NCI-H1436 (cell line): ENCODE measurements at places on chromosomes 16 and 17.

DNA sequence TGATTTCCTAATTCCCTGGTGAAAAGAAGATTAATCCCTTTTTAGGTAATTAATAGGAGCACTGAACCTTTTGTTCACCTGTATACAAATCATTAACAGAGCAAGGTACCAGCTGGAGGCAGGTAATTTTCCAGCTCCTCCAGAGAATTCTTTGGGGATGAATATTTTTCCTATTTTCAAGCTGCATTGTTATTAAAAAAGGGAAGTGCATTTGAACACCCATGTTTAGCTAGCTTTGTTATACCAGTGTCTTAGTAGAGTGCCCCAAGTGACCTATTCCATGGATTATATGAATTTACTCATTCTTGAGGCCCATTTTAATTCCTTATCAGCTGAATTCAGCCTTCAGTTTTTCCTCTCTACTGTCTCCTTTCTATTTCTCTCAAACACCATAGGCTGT, 73.2 kb upstream of the GOT2 start:
- DNase-seq = no peak

GRCh38 chr17:15896277-15896676, 48.7 kb upstream of the ADORA2B start:
- no peak for DNase-seq

GRCh38 chr16:31700200-31700529, 172.5 kb downstream of the AHSP start:
- peak; percentile 80 for DNase-seq

DNA sequence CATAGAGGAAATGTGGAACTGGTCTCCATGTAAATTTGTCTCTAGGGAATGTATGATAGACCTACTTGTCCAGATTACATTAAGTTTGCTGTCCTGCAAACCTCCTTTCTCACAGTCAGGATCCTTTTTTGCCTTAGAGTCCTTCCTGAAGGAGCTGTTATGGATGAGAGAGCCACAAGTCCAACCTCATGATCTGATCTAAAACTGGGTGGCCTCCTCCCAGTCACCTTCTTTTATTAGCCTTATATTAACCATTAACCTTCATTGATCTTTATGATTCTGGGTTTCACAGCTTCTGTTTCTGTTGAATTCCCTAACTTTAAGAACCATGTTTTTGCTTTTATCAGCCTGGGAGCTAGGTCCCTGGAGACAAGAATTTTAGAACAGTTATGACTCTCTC, 64.1 kb downstream of the NEUROD2 start:
- DNase-seq = no peak

- no peak for DNase-seq
Measured at GRCh38 chr17:30450125-30451027, 26.8 kb upstream of the GOSR1 start.

DNA sequence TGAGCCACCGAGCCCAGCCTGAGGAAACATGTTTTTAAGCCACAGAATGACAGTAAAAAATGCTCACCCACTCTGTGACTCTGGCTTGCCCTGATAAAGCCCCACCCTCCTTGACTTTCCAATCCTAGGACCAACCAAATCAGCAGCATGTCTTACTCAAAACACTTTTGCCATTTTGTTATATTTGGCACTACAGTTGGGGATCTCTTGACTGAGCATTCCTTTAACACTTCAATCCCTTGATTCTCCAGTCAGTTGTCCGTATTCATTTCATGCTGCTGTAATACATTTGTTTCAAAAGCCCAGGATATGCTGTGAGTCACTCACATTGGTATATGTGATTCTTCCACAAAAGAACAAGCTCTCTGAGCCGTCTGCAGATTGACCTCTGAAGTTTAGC, 8.2 kb downstream of the MYH3 start:
- DNase-seq = no peak

DNA sequence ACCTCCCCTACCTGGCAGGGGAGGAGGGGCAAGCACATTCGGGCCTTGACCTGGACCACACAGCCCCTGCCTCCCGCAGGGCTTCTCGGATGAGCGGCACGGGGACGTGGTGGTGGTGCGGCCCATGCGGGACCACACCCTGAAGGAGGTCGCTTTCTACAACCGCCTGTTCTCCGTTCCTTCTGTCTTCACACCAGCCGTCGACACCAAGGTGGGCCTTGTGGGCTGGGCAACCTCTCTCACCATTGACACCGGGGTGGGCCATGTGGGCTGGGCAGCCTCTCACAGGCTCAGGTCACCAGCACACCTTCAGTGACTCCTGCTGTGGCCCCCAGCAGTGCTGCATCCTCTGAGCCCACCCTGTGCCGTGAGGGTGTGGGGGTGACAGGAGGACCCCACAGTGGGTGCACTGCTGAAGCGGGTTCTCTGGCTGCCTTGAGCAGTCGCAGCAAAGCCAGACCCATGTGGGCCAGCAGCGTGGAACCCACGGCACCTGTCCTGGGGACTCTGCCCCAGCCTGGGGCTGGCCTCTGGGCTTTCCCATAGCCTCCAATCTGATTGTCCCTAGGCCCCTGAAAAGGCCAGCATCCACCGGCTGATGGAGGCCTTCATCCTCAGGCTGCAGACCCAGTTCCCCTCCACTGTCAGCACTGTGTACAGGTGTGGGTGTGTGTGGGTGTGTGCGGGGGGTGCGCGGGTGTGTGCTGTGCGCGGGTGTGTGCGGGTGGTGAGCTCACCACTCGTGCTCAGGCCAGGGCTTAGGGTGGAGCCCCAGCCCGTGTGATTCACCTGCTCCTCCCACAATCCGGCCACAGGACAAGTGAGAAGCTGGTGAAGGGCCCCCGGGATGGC, 7.5 kb downstream of the CTU2 start:
- DNase-seq = no peak

- no peak for DNase-seq
Measured at GRCh38 chr17:35064516-35065215, 1.2 kb upstream of the RFFL start.

- no peak for DNase-seq
Measured at GRCh38 chr16:56763291-56763916, 33.5 kb downstream of the NUP93 start.

- DNase-seq = no peak
Measured at GRCh38 chr16:19830902-19831560, 53.6 kb downstream of the GPRC5B start.

- no peak for DNase-seq
Measured at GRCh38 chr17:13970531-13970930, 98.8 kb upstream of the COX10 start.

DNA sequence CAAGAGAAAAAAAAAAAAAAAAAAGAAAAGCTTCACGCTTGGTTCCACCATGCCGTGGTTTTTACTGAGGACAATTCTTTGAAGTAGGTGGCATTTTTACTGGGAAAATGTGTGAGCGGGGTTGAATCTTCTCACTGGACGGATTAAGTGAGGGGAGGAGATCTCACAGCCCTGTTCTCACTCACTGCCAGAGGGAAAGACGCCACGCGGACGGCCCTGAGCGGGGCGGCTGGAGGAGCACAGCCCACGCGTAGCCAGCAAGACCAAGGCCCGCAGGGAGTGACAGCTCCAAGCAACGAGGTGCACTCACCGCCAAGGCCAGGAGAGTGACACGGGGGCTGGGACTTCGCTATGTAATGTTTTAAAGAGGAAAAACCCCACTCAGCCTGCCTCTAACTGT, 43.1 kb downstream of the MRM3 start:
- no peak for DNase-seq

DNA sequence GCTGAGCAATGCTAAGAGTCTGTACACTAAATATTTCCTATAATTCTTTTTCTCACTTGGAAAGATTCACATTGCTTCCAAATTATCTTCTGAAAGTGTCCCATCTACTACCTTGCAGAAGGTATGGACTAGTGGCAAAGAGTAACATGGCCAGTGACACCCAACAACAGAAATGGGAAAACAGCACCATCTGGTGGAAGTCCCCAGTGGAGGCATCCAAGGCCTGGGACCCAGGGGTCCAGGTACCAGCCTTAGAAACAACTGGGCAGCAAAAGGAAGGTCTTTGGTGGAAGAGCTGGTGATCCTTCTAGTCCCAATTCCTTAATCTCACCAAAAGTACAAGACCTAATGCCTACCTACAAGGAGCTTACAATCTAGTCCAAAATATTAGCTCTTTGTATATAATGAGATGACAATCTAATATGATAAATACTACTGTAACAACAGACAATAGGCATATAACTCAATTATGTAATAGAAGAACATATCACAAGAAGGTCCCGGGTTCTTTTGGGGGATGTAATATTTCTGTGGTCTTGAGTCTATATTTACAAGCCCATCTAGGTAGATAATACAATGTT, 55.3 kb downstream of the SKAP1 start:
- DNase-seq = peak; percentile 50

DNA sequence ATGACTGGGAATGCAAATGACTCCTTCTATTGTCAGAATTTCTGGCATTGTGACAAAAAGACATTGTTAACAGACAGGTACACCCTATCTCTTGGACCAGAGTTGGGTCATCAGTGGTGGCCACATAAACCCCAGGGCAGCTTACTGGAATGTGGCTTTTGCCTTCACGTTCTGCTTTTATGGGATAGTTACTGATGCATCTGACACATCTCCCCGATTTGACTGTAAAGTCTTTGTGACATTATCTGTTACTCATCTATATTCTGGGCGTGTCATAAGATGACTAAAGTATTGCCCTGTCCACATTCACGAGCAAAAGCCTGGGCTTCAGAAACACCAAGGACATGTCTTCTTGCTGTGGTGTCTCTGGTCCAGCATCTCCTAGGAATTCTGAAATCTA, 18.7 kb upstream of the AQP8 start:
- DNase-seq = no peak

DNA sequence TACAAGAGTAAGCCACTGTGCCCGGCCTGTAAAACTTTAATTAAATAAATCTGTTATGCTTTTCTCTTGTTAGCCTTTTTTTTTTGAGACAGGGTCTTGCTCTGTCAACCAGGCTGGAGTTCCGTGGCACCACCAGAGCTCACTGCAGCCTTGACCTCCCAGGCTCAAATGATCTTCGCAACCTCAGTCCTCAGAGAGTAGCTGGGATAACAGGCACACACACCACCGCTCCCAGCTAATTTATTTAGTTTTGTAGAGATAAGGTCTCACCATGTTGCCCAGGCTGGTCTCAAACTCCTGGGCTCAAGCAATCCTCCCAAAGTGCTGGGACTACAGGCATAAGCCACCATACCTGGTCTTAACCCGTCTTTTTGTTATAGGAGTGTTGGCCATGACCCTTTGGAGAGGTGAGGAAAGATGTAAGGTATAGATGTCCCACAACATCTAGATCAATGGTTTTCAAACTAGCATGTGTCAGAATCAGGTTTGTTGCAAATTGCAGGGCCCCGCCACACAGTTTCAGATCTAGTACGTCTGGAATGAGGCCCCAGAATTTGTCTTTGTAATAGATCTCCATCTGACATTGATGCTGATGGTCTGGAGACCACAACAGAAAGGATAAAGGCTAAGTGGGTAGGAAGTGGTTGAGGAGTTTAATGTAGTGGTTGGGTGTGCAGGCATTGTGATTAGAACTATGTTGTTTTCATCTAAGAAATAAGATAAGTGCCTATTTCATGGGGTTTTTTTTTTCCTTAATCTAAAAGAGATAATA, 4.3 kb upstream of the GGA2 start:
- DNase-seq = no peak

DNA sequence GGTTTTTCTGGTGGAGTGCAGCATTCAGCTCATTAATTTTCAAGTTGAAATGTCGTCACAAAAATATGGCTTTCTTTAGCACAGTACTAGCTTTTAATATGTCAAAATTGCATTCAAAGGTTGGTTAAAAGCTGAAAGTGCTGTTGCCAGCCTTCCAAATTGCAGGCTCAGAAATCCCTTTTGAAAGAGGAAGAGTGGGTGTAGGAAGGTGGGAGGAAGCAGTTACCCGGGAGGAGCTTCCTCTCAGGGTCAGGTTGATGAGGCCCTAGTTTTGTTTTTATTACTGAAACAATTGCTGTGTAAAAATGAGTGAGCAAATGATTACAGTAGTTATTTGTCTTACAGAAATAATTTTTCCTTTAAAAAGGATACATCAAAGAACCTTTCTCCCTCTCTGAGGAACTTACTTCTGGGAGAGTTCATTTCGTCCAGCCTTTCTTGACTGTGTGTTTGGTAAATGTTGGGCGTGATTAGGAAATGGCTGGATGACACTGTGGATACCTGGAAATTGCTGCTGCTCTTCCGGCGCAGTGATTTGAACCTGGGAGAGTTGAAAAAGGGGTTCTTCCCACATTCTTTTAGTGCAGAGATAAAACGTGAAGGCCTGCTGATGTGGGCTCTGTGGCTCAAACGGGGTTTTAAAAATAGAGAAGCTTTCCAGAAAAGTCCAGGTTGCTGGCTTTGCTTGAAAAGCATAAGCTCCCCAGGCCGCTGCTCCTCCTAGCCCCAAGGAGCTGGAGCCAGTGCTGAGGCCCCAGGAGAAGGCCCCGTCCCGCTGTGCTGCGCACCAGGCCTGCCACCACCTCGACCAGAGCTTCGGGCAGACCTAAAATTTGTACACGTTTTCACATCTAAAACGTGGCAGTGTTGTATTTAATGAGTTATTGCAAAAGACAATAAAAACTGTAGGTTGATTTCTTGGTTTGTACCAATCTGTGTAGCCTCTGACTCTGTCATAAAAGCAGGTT, 41.7 kb downstream of the SEC14L1 start:
- no peak for DNase-seq

DNA sequence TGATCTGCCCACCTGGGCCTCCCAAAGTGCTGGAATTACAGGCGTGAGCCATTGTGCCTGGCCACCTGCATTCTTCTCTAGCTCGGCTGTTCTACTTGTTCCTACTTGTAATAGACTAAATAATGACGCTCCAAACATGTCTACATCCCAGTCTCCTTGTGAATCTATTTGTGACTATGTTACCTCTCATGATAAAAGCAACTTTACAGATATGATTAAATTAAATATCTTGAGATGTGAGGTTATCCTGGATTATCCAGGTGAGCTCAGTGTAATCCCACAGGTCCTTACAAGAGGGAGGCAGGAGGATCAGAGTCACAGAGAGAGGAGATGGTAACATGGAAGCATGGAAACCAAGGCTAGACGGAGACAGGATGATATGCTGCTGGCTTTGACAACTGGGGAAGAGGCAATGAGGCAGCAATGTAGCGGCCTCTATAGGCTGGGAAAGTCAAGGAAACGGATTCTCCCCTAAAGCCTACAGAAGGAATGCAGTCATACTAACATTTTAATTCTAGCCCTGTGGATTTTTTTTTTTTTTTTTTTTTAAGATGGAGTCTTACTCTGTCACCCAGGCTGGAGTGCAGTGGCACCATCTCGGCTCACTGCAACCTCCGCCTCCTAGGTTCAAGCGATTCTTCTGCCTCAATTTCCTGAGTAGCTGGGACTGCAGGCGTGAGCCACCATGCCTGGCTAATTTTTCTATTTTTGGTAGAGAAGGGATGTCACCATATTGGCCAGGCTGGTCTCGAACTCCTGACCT, 5.0 kb upstream of the LASP1 start:
- DNase-seq = no peak

DNA sequence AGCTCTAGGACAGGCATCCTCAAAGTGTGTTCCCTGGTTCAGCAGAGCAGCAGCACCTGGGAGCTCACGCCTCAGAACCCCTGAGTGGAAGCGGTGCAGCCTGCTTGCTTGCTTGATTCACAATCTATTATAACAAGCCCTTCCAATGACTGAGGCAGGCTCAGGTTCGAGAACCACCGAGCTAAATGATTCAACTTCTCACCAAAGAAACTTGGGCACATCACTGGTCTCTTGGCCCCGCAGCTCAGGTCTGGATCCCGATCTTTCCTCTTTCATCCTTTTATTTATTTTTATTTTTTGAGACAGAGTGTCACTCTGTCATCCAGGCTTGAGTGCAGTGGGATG, 24.5 kb downstream of the CLUH start:
- no peak for DNase-seq

GRCh38 chr17:4186357-4186881, 43.4 kb downstream of the CYB5D2 start:
- no peak for DNase-seq
